Fibroblast of skin of left quadriceps (primary cell): ENCODE measurements at places on chromosomes 3 and 15.

- DNase-seq = no peak
Measured at GRCh38 chr3:66053550-66054094, 14.9 kb upstream of the MAGI1 start.

DNA sequence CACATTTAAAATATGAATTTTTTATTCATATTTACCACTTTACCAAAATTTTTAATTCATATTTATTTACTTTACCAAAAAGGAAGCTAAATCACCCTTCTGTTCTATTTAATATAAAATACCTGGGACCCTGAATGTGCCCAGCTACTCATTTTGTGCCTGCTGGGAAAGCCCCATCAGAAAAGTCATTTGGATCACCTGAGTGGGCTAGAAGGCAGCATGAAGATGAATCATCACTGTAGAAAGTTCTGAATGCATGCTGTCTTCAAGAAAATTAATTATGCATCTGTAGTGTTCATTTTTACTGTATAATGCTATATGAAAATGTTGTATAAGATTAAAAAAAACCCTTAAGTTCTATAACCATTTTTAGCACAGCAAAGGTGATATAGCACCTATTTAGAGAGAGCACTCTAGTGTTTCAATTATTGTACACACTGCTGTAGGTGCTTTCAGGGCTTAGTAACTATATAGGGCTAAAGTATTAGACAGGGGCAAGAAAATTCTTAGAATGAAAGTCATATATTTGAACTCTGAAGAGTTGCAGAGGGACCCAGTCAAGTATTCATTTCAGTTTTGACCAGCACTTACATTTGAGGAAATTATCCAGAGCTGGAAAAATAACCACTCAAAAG is 175.1 kb downstream of the NFKBIZ start:
- DNase-seq = no peak

DNA sequence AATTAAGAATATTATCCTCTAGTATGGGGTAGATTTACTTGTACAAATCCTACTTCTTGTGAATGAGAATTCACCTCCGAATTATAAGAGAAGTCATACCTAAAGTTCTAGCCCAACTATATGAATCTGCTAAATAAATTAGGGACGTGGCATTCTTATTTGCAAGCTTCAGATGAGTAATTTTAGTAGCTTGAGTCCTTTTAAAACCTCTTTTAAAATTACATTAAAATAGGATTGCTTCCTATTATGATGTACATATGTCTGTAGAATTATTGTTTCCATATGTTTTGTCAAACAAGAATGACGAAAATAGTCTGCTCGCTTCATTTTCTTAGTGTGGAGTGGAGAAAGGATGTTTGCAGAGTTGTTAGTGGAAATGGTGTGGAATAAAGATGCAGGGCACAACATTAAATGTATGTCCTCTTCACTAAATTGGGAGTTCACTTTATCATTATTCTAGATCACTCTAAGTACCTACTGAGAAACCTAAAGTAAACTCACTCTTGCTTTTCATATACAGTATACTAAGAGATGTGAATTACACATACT is 59.4 kb downstream of the CMSS1 start:
- DNase-seq = no peak

DNA sequence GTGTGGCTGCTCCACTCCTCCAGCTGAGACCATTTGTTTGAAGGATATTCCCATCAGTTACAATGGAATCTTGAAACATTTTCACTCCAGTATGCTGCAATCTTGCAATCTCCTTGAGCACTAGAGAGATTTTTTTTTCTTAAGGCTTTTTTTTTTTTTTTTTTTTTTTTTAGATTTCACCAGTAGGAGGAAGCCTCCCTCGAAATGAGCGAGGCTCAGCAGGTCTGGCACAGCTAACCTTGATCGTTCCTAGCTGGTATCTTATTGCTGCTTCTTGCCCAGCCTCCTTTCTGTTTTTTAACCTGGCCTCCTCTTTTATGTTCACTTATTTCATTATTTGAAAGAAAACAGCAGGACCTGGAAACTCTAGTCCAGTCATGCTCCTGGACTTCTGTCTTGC is 48.1 kb downstream of the RAP2B start:
- no peak for DNase-seq

DNA sequence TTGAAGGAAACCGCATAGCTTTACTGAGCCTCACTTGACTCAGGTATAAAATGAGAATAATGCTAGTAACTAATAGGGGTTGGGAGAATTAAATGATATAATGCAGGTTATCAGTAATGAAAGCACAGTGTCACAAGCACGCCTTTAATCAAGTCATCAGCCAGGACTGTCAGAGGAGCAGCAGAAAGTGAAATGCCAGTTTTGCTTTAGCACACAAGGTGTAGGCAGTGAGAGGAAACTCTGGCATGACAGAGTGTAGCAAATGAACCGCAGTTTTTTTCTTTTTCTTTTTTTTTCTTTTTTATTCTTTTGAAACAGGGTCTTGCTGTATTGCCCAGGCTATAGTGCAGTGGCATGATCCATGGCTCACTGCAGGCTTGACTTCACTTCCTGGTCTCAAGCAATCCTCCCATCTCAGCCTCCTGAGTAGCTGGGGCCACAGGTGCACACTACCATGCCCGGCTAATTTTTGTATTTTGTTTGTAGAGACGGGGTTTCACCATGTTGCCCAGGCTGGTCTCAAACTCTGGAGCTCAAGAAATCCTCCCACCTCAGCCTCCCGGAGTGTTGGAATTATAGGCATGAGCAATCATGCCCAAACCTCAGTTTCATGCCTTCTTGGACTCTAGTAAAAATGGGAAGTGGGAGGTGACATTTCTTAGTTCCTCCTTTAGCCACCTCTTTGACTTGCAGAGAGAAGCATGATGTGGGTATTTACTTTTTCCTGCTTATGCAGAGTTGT is 9.7 kb upstream of the SCAANT1 start:
- no peak for DNase-seq

- no peak for DNase-seq
Measured at GRCh38 chr15:63765338-63765737, 68.4 kb downstream of the HERC1 start.

- DNase-seq = no peak
Measured at GRCh38 chr3:178802993-178803693, 266.9 kb downstream of the KCNMB2 start.

DNA sequence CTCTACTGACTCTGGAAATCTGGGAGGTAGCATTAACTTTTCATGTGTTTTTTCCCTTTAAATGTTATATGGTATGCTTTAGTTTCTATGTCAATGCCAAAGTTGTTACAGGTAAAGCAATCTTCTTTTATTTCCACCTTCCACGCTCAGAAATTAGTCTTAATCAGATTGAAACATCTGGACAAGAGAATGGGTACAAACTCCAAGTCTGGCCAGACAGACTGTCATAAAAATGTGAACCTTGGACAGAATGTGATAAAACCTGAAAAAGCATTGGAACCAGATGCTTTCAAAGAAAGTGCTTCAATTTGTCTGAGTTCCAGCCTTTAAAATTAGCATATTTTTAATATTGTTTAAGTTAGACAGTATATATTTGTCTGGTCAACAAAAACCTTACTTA is 110.7 kb upstream of the P2RY1 start:
- DNase-seq = no peak
